Tongue (tissue), 3 donors: ENCODE measurements at places on chromosomes 7 and 10.

DNA sequence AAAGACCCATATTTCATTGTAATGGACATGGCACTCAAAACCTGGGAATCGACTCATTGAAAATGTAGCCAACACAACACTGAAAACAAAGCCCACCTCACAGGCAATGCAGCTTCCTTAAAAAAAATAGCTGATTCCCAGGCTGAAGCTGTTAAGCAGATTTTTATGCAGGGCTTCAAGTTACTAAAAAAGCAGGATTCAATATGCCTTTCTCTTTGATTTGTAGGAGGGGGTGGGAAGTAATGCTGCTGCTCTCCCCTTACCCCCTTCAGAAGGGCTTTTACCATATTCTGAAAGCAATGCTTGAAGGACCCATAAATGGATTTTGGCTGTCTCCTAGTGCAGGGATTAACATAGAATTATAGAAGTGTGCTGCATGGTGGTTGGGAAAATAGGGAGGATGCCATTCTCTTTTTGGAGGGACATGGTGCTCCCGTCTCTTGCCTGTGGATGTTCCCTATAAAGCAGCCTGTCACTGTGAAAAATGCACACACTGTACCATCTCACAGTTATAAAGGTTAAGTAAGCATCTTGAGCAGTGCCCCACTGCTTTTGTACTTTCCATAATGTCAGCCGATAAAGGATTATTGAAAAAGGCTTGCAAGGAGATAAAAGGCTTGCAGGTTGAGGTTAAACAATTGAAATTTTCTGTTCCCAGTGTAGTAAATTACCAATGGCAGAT, 262.8 kb downstream of the AUTS2 start:
- DNase-seq = no peak

DNA sequence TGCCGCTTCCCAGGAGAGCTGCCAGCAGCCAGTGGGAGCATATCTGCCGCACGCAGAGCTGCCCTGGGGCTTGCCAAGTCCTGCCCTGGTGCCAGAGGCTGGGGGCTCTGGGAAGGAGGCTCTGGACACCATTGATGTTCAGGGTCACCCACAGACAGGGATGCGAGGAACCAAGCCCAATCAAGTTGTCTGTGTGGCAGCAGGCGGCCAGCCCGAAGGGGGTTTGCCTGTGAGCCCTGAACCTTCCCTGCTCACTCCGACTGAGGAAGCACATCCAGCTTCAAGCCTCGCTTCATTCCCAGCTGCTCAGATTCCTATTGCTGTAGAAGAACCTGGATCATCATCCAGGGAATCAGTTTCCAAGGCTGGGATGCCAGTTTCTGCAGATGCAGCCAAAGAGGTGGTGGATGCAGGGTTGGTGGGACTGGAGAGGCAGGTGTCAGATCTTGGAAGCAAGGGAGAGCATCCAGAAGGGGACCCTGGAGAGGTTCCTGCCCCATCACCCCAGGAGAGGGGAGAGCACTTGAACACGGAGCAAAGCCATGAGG, 94.6 kb downstream of the TACC2 start:
- no peak for DNase-seq

DNA sequence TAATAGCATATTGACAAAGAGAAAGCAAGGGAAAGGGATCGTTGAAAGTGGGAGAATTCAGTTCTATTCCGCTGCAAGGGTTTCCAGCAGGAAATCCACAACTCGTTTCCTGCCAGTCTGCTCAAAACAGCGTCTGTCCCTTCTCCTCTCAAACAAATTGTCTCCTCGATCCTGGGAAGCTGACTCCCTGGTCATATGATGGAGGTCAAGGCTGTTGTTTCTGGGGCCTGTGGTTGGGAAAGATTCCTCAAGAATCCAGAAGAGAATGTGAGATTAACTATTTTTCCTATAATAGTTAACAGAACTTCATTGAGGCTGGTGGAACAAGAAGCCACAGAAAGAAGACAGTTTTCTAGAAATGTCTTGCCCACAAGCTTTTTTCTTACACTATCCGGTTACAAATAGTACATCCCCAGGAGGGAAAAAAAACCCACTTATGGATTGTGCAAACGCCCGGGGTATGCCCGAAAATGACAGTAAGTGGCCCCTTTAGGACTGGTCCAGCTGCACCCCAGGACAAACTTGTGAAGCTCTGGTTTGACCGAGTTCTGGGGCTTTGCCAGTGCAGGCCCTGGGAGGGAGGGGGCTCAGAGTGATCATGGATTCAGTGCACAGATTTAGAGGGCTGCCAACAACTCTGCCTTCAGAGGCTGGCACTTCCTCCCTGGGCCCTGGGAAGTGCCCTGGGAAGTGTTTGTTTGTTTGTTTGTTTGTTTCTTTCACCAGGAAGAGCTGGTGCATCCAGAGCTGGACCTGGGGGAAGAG, 49.4 kb upstream of the CTBP2 start:
- peak; percentile 17 for DNase-seq

DNA sequence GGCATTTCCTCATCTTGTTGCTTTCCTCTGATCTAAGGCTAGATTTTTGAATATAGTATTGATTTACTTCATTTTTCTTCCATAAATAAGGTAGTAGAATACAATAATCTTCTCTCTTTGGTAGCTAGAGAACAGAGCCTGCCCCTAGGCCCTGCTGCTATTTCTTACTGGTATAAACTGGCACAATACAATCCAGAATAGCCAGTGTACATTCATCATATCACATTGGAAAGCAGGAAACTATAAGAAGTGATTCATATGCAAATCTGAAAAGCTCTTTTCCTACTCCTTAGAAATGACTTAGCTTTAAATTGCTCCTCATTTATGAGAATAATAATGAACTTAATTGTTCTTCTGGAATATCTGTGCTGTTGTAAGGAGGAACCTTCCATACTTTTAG, 100.2 kb downstream of the KCND2 start:
- DNase-seq = no peak

GRCh38 chr7:199483-200249, 7.3 kb downstream of the FAM20C start:
- DNase-seq = peak; percentile 59

GRCh38 chr7:130381468-130382312, 1.4 kb downstream of the CPA1 start:
- DNase-seq = no peak

DNA sequence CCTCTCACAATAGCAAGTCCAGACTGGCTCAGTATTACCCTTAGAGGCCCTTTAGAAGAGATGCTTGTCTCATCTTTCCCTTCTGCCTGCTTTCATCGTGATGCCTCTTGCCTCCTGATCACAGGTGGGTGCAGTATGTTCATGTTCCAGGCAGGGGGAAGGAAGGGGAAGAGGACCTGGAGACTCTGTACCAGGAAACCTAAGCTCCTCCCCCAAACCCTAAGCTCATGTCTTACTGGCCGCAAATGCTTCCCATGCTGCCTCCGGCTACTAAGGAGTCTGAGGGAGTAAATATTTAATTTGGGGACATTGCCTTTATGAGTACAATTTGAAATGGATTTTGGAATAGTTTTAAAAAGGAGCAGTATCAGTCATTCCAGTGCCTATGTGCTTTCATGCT, 192.6 kb downstream of the CDCA7L start:
- no peak for DNase-seq

DNA sequence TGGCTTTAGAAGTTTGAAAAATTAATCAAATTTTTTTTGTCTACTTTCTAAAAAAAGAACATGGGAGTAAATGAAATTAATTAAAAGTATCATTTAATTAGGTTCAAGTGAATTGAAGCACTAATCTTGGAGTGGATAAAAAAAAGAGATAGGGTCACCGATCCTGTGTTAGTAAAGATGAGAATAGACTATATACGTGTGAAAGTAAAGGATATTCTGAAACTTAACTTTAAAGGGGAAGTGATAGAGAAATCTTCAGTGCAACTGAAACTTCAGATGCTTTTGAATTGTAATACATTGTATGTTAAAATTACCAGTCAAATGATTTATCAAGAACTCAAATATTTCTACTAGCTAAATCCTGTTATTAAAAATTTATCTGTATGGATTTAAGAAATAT, 4.8 kb downstream of the NHLRC2 start:
- DNase-seq = no peak

GRCh38 chr7:134593530-134594392, 44.9 kb downstream of the AKR1B15 start:
- DNase-seq = peak; percentile 56

DNA sequence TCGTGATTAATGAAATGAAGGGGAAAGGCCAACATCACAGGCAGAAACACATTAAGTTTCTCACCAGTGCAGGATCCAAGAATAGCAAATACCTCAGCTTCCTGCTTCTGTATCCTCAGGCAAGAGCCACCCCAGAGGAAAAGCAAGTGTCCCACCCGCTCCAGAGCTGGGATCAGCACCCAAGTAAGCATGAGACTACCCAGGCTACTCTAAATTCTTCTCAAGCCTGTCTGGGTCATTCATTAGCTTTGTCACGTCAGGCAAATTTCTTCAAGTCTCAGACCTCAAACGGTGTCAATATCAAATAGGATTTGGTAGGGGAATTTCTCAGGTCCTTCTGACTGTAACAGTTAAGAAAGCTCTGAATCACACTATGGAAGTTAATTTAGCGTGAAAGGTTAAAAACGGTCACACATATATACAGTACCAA, 59.0 kb downstream of the GNA12 start:
- DNase-seq = no peak

DNA sequence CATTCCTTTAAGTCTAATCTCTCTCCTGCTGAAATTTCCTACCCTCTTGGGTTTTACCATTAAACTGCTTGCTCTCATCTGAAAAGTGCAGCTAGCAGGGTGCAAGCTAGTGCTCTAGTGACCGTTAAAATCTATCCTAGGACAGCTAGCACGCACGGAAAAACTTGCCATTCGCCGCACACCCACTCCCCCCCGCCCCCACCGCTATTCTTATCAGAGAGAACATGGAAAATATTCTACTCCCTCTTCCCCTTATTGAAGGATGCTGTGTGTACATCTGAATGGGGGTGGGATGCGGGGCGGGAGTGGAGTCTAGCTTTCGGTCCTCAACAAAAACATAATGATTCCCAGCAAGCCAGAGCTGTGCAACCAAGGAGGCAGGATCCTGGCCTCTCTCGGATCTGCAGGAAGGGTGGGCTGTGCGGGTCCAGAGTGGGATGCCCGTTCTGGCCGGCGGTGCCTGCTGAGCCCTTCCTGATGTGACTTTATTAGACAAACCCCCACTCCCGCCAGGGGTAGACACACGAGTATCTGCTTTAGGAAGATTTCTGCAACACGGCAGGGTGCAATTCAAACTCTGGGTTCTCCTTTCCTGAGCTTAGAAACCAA, 1.1 kb upstream of the ADRA2A start:
- no peak for DNase-seq

DNA sequence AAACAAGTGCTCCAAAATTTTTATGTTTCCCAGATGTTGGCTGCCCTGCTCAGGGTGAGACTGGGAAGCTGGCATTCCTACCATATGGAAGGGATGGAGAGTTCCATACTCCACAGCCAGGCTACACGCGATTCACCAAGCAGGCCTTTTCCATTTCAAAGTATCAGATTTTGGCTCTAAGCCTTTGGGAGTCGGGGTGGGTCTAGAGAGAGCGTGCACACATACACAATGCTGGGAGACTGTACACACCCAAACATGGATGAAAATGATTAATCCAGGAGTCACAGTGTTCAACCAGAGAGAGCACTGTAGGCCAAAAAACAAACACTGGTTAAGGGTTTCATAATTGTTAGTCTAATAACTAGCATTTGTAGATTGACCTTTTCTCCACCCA, 295.0 kb downstream of the BICC1 start:
- DNase-seq = no peak
